ENCODE measurements at places on chromosomes 5 and 9.

DNA sequence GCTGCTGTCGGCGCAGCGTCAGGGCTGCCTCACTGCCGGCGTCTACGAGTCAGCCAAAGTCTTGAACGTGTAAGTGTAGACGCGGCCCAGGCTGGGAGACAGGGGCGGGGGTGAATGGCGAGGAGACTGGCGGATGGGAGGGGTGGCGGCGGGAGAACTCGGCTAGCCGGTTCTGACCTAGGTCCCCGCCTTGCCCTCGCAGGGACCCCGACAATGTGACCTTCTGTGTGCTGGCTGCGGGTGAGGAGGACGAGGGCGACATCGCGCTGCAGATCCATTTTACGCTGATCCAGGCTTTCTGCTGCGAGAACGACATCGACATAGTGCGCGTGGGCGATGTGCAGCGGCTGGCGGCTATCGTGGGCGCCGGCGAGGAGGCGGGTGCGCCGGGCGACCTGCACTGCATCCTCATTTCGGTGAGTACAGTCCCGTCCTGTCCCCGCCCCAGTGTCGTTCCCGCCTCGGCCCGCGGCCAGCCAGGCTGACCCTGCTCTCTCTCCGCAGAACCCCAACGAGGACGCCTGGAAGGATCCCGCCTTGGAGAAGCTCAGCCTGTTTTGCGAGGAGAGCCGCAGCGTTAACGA lies 745 bp downstream of the GADD45G start:
- H3K27me3 ChIP-seq: peaks cover 24% of the 10 kb centered on the region
- DNase-seq: peak; percentile 33
- peaks cover 19% of the 10 kb centered on the region for H3K4me1 ChIP-seq
- H3K4me3 ChIP-seq: peak overlapping the region; percentile 70

GRCh38 chr5:58718269-58718978 lies 135.5 kb downstream of the RAB3C start:
- H3K4me1 ChIP-seq: peaks cover 6% of the 10 kb centered on the region
- no peaks in the 10 kb centered on the region for H3K36me3 ChIP-seq
- H3K27ac ChIP-seq: no peak overlapping the region
- no peak for DNase-seq

GRCh38 chr9:109278848-109279247 lies 42.0 kb downstream of the EPB41L4B start:
- no peaks in the 10 kb centered on the region for H3K27me3 ChIP-seq
- H3K4me3 ChIP-seq: no peak overlapping the region
- H3K27ac ChIP-seq: no peak overlapping the region
- no peaks in the 10 kb centered on the region for H3K36me3 ChIP-seq

- H3K4me3 ChIP-seq: no peak overlapping the region
- no peaks in the 10 kb centered on the region for H3K36me3 ChIP-seq
- H3K4me1 ChIP-seq: no peaks in the 10 kb centered on the region
- no peaks in the 10 kb centered on the region for H3K27me3 ChIP-seq
- no peak for DNase-seq
These were observed 312.1 kb upstream of the CDH18 start for GRCh38 chr5:20300110-20300509.

GRCh38 chr5:56529666-56530430 lies 285.5 kb upstream of the MAP3K1 start:
- DNase-seq: no peak
- H3K4me1 ChIP-seq: no peaks in the 10 kb centered on the region
- H3K27me3 ChIP-seq: no peaks in the 10 kb centered on the region
- H3K4me3 ChIP-seq: no peak overlapping the region
- no peak overlapping the region for H3K27ac ChIP-seq
- H3K36me3 ChIP-seq: no peaks in the 10 kb centered on the region

- no peaks in the 10 kb centered on the region for H3K27me3 ChIP-seq
- H3K36me3 ChIP-seq: no peaks in the 10 kb centered on the region
- H3K4me3 ChIP-seq: no peak overlapping the region
- H3K4me1 ChIP-seq: peaks cover 12% of the 10 kb centered on the region
These were observed 60.1 kb downstream of the PTPDC1 start for GRCh38 chr9:94144394-94144793.

DNA sequence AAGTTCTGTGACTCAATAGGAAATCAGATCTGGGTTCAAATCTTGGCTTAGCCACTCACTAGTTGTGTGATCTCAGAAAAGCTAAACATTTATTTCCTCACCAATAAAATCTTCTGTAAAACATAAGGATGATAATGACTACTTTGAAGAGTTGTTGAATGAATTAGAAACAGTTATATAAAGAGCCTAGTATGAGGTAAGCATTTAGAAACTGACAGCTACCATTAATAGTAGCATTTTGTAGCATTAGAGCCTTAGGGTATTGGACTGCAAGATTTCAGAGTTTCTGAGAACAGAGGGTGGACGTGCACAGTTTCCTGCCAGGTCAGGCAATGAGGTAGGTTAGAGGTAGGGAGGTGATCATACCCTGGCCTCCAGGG lies 293.2 kb downstream of the CWC27 start:
- no peaks in the 10 kb centered on the region for H3K36me3 ChIP-seq
- H3K4me1 ChIP-seq: peaks cover 2% of the 10 kb centered on the region
- no peak overlapping the region for H3K4me3 ChIP-seq
- DNase-seq: no peak
- H3K27ac ChIP-seq: no peak overlapping the region

DNA sequence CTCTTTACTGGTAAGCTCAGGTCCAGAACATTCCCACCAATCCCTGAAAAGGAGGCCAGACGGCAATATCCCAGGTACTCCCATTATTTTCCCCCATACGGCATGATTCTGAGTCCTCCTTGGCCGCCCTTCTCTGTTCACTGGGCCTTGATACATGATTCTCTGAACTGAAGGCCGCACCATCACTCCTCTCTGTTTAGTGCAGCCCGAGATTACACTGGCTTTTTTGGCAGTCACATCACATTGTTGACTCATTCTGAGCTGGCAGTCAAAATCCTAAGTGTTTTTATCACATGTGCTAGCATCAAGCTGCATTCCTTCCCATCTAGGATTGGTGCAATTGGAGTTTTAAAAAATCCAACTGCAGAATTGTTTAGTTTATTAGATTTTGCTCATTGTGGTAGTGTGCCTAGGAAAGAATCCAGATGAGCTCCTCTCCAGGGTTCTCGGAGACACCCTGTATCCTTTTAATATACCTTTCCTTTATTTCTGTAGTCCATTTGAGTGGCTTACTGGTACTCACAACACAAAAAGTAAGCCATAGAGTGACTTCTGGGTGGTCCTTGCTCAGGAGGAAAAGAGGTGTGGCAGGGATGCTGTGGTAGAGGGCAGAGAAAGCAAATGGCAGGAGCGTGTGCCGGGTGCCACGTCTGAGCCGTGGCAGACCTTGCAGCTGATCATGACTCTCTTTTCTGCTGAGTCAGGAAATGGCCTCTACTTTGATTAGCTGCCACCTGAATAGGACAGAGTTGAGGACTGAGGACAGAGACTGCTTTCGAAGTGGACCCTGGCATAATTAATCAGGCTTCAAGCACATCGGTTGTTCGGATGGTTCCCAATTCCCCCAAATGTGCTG lies 121.1 kb upstream of the IL12B start:
- no peak overlapping the region for H3K27ac ChIP-seq
- no peaks in the 10 kb centered on the region for H3K4me1 ChIP-seq
- no peaks in the 10 kb centered on the region for H3K27me3 ChIP-seq
- DNase-seq: no peak
- H3K36me3 ChIP-seq: no peaks in the 10 kb centered on the region
- no peak overlapping the region for H3K4me3 ChIP-seq

DNA sequence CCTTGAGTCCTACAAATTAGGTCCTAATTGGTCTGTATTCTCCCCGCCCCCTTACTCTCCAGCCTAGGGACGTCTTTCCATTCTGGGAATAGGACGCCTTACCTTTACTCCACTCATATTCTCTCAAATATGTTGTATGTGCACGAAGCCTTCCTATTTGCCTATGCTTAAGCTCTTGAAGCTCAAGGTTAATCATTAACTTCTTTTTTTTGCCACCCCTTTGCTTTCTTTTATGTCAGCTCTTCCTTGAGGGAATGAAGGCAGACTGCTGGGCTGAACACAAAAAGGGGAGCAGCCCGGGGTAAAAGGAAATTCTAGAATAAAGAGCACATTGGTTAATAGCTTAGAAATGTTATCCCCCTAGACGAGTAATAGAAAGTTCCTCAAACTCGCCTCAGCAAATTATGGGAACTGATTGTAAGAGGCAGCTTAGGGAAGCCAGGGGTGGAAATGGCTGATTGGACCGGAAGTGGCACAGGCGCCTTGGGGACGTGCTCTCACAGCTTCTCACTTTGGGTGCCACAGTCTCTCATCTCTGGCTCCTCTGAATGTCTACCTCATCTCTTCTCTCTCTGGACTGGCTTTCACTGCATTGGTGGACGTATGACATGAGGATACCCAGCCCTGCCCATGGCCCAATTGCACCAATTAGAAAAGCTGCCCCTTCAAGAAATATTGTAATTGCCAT lies 122.3 kb upstream of the IL12B start:
- H3K4me1 ChIP-seq: no peaks in the 10 kb centered on the region
- no peaks in the 10 kb centered on the region for H3K27me3 ChIP-seq
- no peak overlapping the region for H3K4me3 ChIP-seq
- DNase-seq: no peak
- no peak overlapping the region for H3K27ac ChIP-seq

- H3K27me3 ChIP-seq: no peaks in the 10 kb centered on the region
- H3K4me3 ChIP-seq: no peak overlapping the region
These were observed 386.8 kb upstream of the CHD1 start for GRCh38 chr5:99315413-99316183.

GRCh38 chr5:10343486-10343885 lies 10.0 kb upstream of the MARCHF6 start:
- H3K4me1 ChIP-seq: peaks cover 12% of the 10 kb centered on the region
- H3K27ac ChIP-seq: no peak overlapping the region
- no peaks in the 10 kb centered on the region for H3K27me3 ChIP-seq
- no peak overlapping the region for H3K4me3 ChIP-seq
- no peak for DNase-seq

DNA sequence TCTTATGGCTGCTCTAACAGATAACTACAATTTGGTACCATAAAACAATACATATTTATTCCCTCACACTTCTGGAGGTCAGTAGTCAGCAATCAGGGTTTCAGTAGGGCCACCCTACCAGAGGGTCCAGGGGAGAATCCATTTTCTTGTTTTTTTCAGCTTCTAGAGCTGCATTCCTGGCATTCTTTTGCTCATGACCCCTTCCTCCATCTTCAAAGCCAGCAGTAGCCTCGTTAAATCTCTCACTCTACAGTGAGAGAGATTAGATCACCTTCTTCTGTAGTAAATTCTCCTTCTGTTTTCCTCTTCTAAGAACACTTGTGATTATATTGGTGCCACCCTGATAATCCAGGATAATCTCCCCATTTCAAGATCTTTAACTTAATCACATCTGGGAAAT lies 187.4 kb downstream of the RFK start:
- no peaks in the 10 kb centered on the region for H3K36me3 ChIP-seq
- H3K27me3 ChIP-seq: no peaks in the 10 kb centered on the region
- no peak for DNase-seq
- H3K4me3 ChIP-seq: no peak overlapping the region
- H3K4me1 ChIP-seq: peaks cover 8% of the 10 kb centered on the region
- H3K27ac ChIP-seq: no peak overlapping the region

DNA sequence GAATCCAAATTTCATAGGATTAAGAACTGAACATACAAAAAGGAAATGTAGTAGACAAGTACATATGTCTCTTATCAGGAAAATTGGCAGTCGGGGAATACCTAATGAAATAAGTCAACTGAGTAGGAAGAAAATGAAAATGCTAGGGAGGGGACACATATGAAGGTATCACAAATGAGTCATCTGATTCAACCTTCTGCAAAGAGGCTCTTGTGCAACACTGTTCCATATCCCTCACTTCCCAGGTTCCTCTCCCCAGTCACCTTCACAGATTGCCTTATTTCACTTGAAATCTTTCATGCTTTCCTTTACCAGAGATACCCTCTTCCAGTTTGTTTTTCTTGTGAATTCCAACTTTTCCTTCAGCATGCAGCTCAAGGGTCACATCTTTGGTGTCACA lies 139.0 kb downstream of the RFX3 start:
- no peak overlapping the region for H3K27ac ChIP-seq
- H3K4me1 ChIP-seq: peaks cover 3% of the 10 kb centered on the region
- no peak overlapping the region for H3K4me3 ChIP-seq
- peaks cover 84% of the 10 kb centered on the region for H3K36me3 ChIP-seq

DNA sequence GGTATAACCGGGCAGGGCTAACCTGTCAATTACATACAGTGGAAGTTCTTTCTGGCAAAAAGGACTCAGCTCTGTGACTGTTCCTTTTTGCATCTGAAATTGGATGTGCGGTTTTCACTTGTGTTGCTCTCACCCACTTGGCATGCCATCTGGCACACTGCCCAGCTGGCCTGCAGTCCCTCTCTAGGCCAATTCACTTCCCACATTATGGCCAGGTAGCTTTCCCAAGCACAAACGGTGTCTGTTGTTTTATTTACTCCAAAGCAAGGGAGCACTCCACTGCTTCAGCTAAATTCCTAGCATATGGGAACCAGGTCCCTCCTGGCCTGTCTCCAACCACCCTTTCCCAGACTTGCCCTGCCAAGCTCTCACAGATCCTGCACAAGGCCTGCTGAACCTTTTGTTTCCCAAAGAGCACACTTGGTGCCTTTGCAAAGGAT lies 132.5 kb downstream of the SEMA6A start:
- peaks cover 11% of the 10 kb centered on the region for H3K36me3 ChIP-seq
- DNase-seq: no peak
- no peaks in the 10 kb centered on the region for H3K27me3 ChIP-seq
- H3K4me3 ChIP-seq: no peak overlapping the region
- no peak overlapping the region for H3K27ac ChIP-seq

Data from neuronal stem cell (in vitro differentiated cells).